Type B pancreatic cell (in vitro differentiated cells): ENCODE measurements at places on chromosomes 13 and 19. TPM values are rescaled to one million over a fixed set of nuclear protein-coding genes. Genes with fewer than 3 reads are reported as not detected.

GRCh38 chr19:7534531-7535046 lies 928 bp upstream of the PNPLA6 start:
- peak overlapping the region; percentile 97 for H3K4me3 ChIP-seq
- peaks cover 4% of the 10 kb centered on the region for H3K36me3 ChIP-seq
- H3K4me1 ChIP-seq, result peaks cover 4% of the 10 kb centered on the region

GRCh38 chr19:46574533-46574932 lies 26.6 kb upstream of the CALM3 start:
- H3K27ac ChIP-seq, result no peak overlapping the region
- no peak overlapping the region for H3K4me3 ChIP-seq
- H3K36me3 ChIP-seq, result no peaks in the 10 kb centered on the region
- H3K27me3 ChIP-seq, result peaks cover 10% of the 10 kb centered on the region

DBP gene
- 24.5 and 31.5 TPM in 2 replicates for total RNA-seq

CFAP97D2 gene
- not detected in 2 replicates for total RNA-seq

- H3K4me1 ChIP-seq, result peaks cover 8% of the 10 kb centered on the region
- H3K27ac ChIP-seq, result no peak overlapping the region
Observed at GRCh38 chr13:94079876-94080275, 399.6 kb downstream of the DCT start.

- H3K27ac ChIP-seq, result no peak overlapping the region
- no peak for DNase-seq
- H3K4me1 ChIP-seq, result peaks cover 3% of the 10 kb centered on the region
- no peak overlapping the region for H3K4me3 ChIP-seq
- H3K27me3 ChIP-seq, result no peaks in the 10 kb centered on the region
- H3K36me3 ChIP-seq, result peaks cover 8% of the 10 kb centered on the region
Observed at GRCh38 chr13:33865945-33866344, 48.0 kb downstream of the RFC3 start.

DNA sequence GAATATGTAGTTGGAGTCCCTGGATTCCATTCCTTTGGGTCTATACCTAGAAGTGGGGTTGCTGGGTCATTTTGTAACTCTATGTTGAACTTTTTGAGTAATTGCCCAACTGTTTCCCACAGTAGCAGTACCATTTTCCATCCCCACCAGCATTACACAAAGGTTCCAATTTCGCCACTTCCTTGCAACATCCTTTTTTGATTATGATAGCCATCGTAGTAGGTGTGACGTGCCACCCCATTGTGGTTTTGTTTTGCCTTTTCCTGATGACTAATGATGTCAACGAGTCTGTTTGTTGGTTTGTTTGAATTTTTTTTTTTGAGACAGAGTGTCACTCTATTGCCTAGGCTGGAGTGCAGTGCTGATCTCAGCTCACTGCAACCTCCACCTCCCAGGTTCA lies 3.3 kb upstream of the PEX11G start:
- no peak overlapping the region for H3K27ac ChIP-seq
- DNase-seq, result no peak

DNA sequence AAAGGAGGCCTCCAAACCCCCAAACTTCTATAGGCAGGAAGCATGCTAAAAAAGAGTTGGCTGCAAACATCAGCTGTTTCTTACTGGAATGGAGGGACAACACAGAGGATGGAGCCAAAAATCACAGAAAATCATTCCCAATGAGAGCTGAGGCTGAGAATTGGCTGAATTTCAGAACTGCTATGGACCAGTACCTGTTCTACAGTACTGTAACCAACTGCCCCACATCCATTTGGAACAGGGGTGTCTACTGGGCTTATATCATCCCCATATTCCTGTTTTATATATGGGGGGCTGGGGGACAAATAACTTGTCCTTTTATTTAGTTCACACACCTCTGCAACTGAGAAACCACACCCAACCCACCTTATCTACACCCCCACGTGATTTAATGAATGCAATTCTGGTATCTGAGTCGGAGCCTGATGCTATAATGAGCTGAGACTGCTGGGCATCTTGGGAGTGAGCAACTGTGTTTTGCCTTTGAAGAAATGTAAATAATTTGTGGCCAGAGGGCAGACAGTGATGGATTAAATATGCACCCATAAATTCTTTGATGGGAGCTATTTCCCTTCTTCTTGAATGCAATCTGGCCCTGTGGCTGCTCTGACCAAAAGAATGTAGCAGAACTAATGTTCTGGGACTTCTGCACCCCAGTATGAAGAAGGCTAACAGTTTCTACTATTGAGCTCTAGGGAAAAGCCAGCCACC lies 82.6 kb downstream of the TBC1D4 start:
- H3K27me3 ChIP-seq, result no peaks in the 10 kb centered on the region
- peaks cover 26% of the 10 kb centered on the region for H3K4me1 ChIP-seq
- H3K27ac ChIP-seq, result no peak overlapping the region
- H3K36me3 ChIP-seq, result peaks cover 11% of the 10 kb centered on the region
- no peak overlapping the region for H3K4me3 ChIP-seq
- no peak for DNase-seq

- H3K27me3 ChIP-seq, result peaks cover 16% of the 10 kb centered on the region
- H3K4me1 ChIP-seq, result peaks cover 4% of the 10 kb centered on the region
- H3K36me3 ChIP-seq, result no peaks in the 10 kb centered on the region
- no peak overlapping the region for H3K4me3 ChIP-seq
Observed at GRCh38 chr13:29937841-29938240, 87.4 kb upstream of the UBL3 start.

VAV1 gene
- total RNA-seq, result not detected in 2 replicates

GRCh38 chr13:26697069-26697955 lies 63.3 kb downstream of the GPR12 start:
- DNase-seq, result no peak
- H3K27me3 ChIP-seq, result peaks cover 7% of the 10 kb centered on the region
- peaks cover 3% of the 10 kb centered on the region for H3K36me3 ChIP-seq
- H3K4me1 ChIP-seq, result peaks cover 11% of the 10 kb centered on the region

DNA sequence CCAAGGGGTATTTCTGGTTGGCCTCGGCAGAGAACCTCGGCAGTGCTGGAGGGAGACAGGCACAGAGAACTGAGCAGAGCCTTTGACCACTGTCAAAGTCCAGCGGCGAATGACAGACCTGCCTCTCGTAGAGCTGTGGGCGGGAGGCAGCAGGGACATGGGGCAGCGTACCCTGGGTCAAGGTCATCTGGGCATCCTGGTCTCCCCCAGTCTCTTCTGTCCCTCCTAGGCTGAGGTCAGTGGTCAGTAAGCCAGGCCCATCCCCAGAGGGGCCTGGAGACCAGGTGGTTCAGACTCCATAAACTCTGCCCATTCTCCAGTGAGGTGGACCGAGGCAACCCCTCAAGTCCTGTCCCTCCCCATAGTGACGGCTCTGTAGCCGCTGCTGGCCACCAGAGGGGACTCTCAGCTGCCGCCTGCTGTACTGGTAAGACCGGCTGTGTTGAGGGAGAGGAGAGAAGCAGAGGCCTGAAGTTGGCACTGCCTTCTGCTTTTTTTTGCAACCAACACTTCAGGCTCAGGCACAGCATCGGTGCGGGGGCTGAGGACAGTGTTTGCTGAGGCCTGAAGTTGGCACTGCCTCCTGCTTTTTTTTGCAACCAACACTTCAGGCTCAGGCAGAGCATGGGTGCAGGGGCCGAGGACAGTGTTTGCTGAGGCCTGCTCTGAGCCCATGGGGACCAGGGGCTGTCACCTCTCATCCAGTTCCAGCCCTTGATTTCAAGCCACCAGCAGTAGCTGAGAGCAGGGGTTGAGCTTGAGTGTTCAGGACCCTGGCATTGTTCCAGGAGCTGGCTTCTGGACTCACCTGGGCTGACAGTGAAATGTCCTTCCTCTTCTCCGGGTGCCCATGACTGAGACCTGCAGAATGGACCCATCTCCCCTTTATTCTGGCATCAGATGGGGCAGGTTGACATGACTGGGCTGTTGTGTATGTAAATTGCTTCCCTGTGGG lies at the start of gene PGLYRP2:
TSS of gene PGLYRP2 (minus strand) at position 111 of the 955 bp plus-strand sequence. CDS start 130 bp downstream, outside the sequence.
- no peak within 1 kb of the TSS for H3K4me3 ChIP-seq
- no peak within 1 kb of the TSS for H3K27ac ChIP-seq
- no peak for DNase-seq
- H3K27me3 ChIP-seq, result peaks cover 3% of the 10 kb centered on the region
- H3K36me3 ChIP-seq, result no peaks in the 10 kb centered on the region
- no peaks in the 10 kb centered on the region for H3K4me1 ChIP-seq

- no peaks in the 10 kb centered on the region for H3K27me3 ChIP-seq
- H3K4me3 ChIP-seq, result no peak overlapping the region
- no peaks in the 10 kb centered on the region for H3K36me3 ChIP-seq
- DNase-seq, result no peak
- no peak overlapping the region for H3K27ac ChIP-seq
Observed at GRCh38 chr13:74528734-74529513, 394.7 kb upstream of the KLF12 start.

DNA sequence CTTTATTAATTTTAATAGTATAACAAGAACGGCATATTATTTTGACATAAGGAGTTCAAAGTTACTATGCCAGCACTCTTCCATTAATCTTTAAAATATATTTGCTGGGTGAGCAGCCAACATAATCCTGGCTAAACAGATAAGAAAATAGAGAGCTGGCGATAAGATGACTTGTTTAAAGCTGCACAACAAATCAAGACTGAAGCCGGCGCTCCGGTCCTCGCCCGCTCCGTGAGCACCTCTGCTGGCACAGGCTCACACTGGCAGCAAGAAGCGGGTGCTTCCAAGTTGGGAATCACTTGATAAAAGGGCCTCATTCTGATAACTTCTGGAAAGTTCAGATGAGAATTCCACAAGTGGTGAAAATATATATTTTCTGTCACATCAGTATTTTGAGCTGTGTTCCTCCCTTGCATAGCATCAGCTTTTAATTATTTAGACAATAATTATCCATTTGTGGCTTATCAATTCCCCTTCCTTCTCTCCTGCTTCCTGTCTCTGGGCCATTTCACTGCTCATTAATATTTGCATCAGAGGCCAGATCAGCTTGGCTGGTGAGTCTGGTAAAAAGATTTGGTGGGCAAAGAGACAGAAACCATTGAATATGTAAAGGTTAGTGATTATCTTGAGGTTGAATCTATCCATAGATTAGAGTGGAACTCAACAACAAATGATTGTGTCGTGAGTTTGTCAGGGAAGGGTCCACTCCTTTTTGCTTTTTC lies 205.3 kb downstream of the MZT1 start:
- H3K36me3 ChIP-seq, result no peaks in the 10 kb centered on the region
- no peak overlapping the region for H3K4me3 ChIP-seq
- H3K27ac ChIP-seq, result no peak overlapping the region

ZNF813 gene
- 7.6 and 10.6 TPM in 2 replicates for total RNA-seq

GRCh38 chr19:29836409-29836825 lies 24.6 kb downstream of the CCNE1 start:
- no peak overlapping the region for H3K27ac ChIP-seq
- peaks cover 30% of the 10 kb centered on the region for H3K27me3 ChIP-seq
- DNase-seq, result no peak

SPRY2 gene
- total RNA-seq, result 48.3 and 48.7 TPM in 2 replicates

DNA sequence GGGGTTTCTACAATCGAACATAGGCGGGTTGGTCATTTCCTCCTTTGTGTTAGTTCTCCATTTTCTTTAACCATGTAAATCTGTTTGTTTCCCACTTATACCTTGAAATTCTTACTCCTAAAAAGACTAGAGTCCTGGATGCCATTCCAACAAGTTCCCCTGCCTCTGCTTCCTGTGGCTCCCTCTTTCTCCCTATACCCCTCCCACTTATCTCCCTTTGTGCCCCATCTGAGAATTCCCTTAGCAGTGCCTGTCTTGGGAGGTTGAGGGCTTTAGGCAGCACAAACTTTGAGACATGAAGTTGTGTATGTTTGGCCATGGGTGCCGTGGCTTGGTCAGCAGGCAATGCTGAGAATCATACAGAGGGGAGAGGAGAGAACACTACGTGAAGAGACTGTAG lies 176.4 kb downstream of the RGCC start:
- H3K4me3 ChIP-seq, result no peak overlapping the region
- H3K36me3 ChIP-seq, result peaks cover 8% of the 10 kb centered on the region
- no peak overlapping the region for H3K27ac ChIP-seq
- H3K4me1 ChIP-seq, result peaks cover 19% of the 10 kb centered on the region
- no peaks in the 10 kb centered on the region for H3K27me3 ChIP-seq

GRCh38 chr19:40400559-40400958 lies 10.6 kb upstream of the HIPK4 start:
- DNase-seq, result no peak
- H3K36me3 ChIP-seq, result peaks cover 5% of the 10 kb centered on the region
- H3K27ac ChIP-seq, result no peak overlapping the region
- H3K4me1 ChIP-seq, result peaks cover 22% of the 10 kb centered on the region
- H3K27me3 ChIP-seq, result peaks cover 3% of the 10 kb centered on the region
- peak overlapping the region; percentile 10 for H3K4me3 ChIP-seq

NLRP4 gene
- total RNA-seq, result not detected in 2 replicates

TMIGD2 gene
- total RNA-seq, result not detected in 2 replicates

GRCh38 chr19:8988204-8988603 lies 22.0 kb downstream of the MUC16 start:
- H3K4me3 ChIP-seq, result no peak overlapping the region
- H3K27me3 ChIP-seq, result no peaks in the 10 kb centered on the region
- H3K36me3 ChIP-seq, result no peaks in the 10 kb centered on the region
- no peak overlapping the region for H3K27ac ChIP-seq
- H3K4me1 ChIP-seq, result no peaks in the 10 kb centered on the region

SMIM44 gene
- not detected in 2 replicates for total RNA-seq

GRCh38 chr13:31204592-31204991 lies 4.8 kb downstream of the B3GLCT start:
- peak overlapping the region; percentile 4 for H3K4me3 ChIP-seq
- H3K36me3 ChIP-seq, result peaks cover 4% of the 10 kb centered on the region
- no peak overlapping the region for H3K27ac ChIP-seq
- no peak for DNase-seq
- peaks cover 21% of the 10 kb centered on the region for H3K27me3 ChIP-seq
- H3K4me1 ChIP-seq, result peaks cover 32% of the 10 kb centered on the region

DNA sequence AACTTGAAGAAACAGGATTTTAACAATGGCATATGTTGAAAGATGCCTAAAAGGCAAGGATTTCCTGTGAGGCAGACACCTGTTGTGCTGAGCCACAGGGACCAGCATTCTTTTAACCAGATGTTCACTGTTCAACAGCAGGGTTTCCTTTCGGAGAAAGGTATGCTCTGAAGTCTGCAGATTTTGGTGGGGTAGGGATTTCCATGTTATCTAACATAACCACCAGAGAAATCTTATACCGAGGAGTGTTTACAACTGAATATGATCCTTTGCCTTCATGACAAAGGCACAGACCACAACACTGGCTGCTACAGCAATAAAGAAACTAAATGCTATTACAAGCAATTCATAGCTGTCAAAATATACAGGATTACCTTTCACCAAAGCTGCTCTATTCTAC lies 48.1 kb downstream of the MPHOSPH8 start:
- no peak for DNase-seq
- no peaks in the 10 kb centered on the region for H3K27me3 ChIP-seq
- no peak overlapping the region for H3K4me3 ChIP-seq
- no peak overlapping the region for H3K27ac ChIP-seq
- H3K36me3 ChIP-seq, result peaks cover 8% of the 10 kb centered on the region
- peaks cover 11% of the 10 kb centered on the region for H3K4me1 ChIP-seq

GRCh38 chr19:55882626-55883025 lies 46.3 kb downstream of the NLRP4 start:
- peak; percentile 34 for DNase-seq
- no peaks in the 10 kb centered on the region for H3K36me3 ChIP-seq
- no peak overlapping the region for H3K27ac ChIP-seq
- no peaks in the 10 kb centered on the region for H3K27me3 ChIP-seq

- no peak overlapping the region for H3K4me3 ChIP-seq
- H3K27me3 ChIP-seq, result no peaks in the 10 kb centered on the region
- H3K27ac ChIP-seq, result no peak overlapping the region
- H3K4me1 ChIP-seq, result peaks cover under 1% of the 10 kb centered on the region
- peaks cover 3% of the 10 kb centered on the region for H3K36me3 ChIP-seq
Observed at GRCh38 chr13:36363366-36363863, 17.2 kb upstream of the SPART start.

SSC5D gene
- total RNA-seq, result 0.83 and 1.5 TPM in 2 replicates

GRCh38 chr19:33613620-33614000 lies 8.1 kb upstream of the CHST8 start:
- no peak overlapping the region for H3K27ac ChIP-seq
- no peak for DNase-seq
- H3K27me3 ChIP-seq, result peaks cover 82% of the 10 kb centered on the region
- no peaks in the 10 kb centered on the region for H3K36me3 ChIP-seq
- H3K4me1 ChIP-seq, result no peaks in the 10 kb centered on the region
